ENCODE measurements at places on chromosomes 7 and 10.

DNA sequence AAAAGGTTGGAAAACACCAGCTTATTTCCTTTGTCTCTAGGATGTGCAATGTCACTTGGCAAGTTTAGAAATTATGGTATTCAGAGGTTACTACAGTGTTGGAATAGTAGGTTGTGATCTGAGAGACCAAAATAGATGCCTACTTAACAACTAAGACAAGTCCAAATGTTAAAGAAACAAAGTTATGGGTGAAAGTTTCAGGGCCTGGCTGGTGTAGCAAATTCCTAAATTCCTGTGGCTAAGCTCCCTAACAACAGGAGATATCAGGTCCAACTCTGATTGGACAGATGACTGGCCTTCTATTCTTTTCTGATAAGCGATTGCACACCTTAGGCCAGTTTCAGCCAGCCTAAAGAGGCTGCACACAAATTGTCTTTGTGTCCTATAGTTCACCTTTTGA, 873.5 kb downstream of the REEP3 start:
- no peak for ATAC-seq

DNA sequence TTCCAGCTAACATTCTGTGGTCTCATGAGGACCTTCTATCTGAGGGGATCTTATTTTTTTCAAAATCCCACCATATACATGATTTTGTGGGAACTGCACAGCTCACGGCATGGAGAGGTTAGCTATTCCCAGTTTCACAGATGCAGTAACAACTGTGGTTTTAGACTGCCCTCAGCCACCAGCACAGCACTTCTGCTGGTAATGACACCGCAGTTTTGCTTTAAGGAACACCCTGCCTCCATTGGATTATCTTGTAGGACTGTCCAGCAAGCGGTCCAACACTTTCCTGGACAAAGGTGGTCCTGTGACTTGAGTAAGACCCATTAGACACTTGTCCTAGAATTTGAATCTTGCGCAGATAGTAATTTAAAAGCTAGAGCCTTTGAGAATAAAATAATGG, 65.3 kb upstream of the SMNDC1 start:
- ATAC-seq = no peak

DNA sequence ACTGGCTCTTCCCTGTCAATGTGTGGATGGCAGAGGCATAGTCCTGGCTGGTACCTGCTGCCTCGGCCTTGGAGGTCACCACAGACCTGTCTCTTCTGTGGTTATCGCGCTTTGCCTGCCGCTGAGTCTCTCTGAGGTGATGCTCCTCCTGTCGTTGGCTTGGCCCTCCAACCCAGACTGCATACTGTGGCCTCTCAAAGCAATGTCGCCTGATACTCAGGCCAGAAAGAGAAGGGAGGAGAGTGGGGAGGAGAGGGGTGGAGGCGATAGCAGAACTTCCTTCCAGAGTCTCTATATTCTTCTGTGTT, 133.2 kb upstream of the KCNMA1 start:
- ATAC-seq = no peak

- no peak for ATAC-seq
Measured at GRCh38 chr7:44163591-44163990, 22.5 kb upstream of the MYL7 start.

- ATAC-seq = no peak
Measured at GRCh38 chr10:15112657-15113056, 15.5 kb downstream of the RPP38 start.

- ATAC-seq = no peak
Measured at GRCh38 chr10:74738985-74739567, 87.3 kb upstream of the KAT6B start.

DNA sequence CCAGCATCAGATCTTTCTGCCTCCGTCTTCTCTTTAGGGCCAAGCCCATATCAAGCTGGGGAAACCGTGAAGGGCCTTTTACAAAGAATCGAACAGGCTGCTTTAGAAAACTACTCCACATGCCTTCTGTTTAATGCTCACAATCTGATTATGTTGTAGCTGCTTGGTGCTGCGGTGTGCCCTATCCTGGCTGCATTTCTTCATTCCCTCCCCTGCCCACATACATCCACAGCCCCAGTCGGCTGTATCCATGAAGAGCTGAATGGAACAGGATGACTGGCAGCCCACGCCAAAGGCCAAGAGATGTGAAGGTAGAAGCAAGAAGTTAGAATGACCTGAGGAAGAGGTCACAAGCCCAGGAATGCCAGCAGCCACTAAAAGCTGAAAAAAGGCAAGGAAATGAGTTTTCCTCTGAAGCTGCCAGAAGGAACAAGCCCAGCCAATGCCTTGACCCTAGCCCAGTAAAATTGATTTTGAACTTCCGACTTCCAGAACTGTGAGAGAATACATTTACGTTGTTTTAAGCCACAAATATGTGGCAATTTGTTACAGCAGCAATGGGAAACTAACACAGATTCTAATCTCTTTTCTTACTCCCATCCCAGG, 22.2 kb downstream of the TAS2R41 start:
- peak; percentile 29 for ATAC-seq

GRCh38 chr7:157574914-157575586, 238.2 kb downstream of the DNAJB6 start:
- ATAC-seq = no peak

DNA sequence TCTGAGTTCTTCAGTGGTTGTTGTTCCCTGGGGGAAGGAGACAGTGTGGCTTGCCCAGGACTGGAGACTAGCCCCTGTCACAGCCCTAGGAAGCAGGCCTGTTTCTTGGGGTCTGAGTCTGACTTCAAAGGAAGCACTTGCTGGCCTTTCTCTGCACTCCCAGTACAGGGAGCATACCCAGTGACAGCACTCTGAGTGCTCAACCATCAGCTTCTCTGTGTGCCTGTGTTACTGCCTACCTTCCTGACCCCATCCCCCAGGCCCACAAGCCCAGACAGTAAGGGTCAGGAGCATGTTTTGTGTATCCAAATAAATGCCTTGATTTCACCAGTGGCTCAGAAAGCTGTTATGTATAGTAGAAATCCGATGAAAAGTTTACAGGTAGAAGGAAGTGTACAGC, 48.9 kb downstream of the OGDH start:
- ATAC-seq = no peak

- ATAC-seq = peak; percentile 50
Measured at GRCh38 chr7:82410461-82410860, 33.1 kb downstream of the CACNA2D1 start.

GRCh38 chr10:97898429-97898828, 48.8 kb downstream of the GOLGA7B start:
- ATAC-seq = no peak

GRCh38 chr10:102599565-102600327, 44.5 kb upstream of the TRIM8 start:
- ATAC-seq = no peak

DNA sequence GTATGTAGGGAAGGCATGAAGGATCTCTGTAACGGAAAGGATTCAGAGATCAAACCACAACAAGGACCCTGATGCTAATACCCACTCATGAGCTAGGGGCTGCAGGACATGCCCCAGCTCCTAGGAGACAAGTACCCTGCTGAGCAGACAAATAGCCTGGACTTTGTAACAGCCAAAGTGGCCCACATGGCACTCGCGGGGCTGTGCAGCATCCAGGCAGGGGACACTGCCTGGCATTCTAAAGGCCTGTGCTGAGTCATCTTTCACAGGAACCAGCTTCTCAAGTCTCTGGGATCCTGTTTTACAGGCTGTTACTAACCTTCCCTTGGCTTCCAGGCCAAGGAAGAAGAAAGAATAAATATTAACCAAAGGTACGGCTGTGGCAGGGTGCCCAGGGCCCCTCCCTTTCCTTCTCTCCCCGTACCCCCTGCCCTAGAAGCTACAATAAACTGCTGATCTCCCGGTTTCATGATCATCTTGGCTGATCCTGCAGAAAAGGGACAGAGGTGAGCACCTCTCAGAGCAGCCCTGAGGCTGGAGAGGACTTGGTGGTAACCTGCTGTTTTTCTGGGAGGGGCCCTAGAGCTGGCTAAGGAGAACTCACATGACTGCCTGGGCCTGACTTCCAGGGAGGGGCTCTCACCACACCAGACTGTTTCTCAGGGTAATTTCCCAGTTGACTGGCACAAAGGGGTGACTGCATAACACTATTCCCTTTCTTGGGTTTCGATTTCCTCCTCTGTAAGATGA, 4.2 kb upstream of the RPEL1 start:
- no peak for ATAC-seq

GRCh38 chr7:73871163-73872011, 10.4 kb downstream of the TMEM270 start:
- peak; percentile 60 for ATAC-seq

GRCh38 chr10:90378524-90379076, 479.2 kb downstream of the HTR7 start:
- ATAC-seq = no peak

DNA sequence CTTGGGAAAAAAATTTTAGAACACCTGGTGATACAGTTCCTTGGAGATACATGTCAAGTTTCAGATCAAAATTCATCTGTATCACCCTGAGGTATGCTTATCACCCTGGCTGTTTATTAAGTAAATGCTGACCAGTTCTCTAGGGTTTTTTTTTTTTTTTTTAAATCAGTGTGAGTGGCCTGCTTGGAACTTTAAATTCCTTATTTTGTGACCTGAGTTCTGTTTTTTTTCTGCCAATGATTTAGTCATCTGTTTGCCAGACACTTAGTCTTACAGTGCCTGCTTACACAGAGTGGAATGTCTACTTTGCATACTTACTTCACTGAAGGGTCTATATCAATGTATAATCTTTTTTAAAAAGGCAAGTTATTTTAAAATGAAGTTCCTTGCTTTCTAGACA, 1.8 kb downstream of the TSPAN13 start:
- ATAC-seq = no peak

DNA sequence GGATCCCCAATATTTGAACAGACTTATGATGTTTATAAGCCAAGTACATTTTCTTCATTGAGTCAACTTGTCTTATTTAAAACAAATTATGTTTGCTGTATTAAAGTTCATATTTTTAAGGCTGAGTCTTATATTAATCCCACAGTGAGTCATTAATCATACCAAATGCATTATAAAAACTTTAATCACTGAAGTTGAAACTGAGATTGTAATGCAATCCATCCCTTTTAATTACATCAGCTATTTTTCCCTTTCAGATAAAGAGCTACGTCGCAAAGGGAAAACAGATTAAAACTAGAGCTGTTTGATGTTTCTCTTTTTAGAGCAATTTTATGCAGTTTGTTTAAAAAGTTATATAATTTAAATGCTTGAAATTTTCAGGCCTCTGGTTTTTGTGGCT, 183.0 kb downstream of the ARID5B start:
- no peak for ATAC-seq

GRCh38 chr10:89278034-89278535, 23.8 kb upstream of the IFIT2 start:
- peak; percentile 82 for ATAC-seq

GRCh38 chr10:17147884-17148489, 18.4 kb upstream of the CUBN start:
- ATAC-seq = no peak

GRCh38 chr10:116753759-116754158, 11.4 kb upstream of the HSPA12A start:
- ATAC-seq = no peak

DNA sequence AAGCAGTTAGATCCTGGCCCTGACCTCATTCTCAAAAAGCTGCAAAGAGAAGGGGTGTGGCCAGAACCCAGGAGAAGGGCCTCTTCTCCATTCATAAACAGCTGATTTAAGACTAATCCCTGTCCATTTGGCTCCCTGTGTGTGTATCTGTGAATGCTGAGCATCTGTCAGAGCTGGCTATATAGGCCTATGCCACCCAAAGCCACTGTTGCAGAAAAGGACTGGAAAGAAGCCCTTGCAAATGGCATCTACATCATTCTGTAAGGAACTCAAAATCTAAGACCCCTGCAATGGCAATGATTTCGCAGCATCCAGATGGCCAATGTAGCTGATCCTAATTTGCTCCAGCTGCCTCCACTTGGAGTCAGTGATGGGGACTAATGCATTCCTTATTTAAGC, 384.5 kb downstream of the KCNMA1 start:
- ATAC-seq = no peak

DNA sequence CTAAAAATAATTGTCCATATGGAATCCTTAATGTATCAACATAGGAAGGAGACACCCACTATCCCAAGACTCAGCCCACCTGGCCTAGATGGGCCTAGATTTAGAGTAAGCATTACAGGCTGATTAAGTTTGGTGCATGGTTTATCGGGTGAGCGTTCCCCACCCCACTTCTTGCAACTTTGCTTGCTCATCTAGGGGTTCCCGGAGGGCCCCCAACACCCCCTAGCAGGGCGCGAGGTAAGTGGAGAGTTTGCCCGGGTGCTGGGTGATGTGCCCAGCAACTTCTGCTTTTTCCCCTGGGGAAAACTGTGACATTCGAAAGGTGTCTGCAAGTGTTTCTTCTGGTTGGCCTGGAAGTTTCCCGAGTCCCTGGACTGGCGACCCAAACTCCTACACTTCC, 31.7 kb downstream of the SKIDA1 start:
- ATAC-seq = no peak

GRCh38 chr10:16436367-16436757, 448 bp upstream of the PTER start:
- ATAC-seq = peak; percentile 10

DNA sequence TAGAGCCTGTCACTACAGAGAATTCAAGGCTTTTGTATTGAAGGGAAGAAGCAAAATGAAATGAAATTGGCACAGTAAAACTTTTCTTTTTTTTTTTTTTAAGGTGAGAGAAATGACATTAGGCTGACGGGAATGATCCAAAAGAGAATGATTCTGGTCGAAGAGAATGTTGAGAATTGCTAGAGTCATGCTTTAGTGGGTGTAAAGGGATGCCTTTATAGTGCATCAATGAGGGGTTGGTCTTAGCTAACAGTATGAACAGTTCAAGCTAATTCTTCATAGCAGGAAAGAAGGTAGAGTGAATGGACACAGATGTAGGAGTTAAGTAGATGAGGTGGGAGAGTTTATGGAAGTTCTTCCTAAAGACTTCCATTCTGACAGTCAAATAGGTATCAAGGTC, 32.3 kb upstream of the LSM8 start:
- no peak for ATAC-seq

GRCh38 chr10:122543676-122544445, 16.7 kb upstream of the DMBT1 start:
- no peak for ATAC-seq

- ATAC-seq = no peak
Measured at GRCh38 chr7:44150466-44150832, 9.3 kb upstream of the MYL7 start.

GRCh38 chr10:18144396-18144795, 4.2 kb downstream of the CACNB2 start:
- no peak for ATAC-seq

GRCh38 chr10:77723376-77723775, 85.8 kb upstream of the KCNMA1 start:
- ATAC-seq = no peak
